ENCODE measurements at places on chromosomes 16 and 17. TPM values are rescaled to one million over a fixed set of nuclear protein-coding genes. Genes with fewer than 3 reads are reported as not detected.

TGFB1I1 gene
- total RNA-seq, result 15.5 TPM

CACNG4 gene
- 6.0 TPM for total RNA-seq

RGS11 gene
- total RNA-seq, result 3.4 TPM

CMTM2 gene
- total RNA-seq, result not detected

MYH11 gene
- total RNA-seq, result 0.88 TPM

CLEC10A gene
- not detected for total RNA-seq

METTL2A gene
- 39.3 TPM for total RNA-seq

COG8 gene
- total RNA-seq, result 55.3 TPM

NLRC3 gene
- 0.44 TPM for total RNA-seq

ANKFN1 gene
- total RNA-seq, result not detected

TBC1D3G gene
- total RNA-seq, result not detected

BICDL2 gene
- total RNA-seq, result 13.5 TPM

NRN1L gene
- 2.7 TPM for total RNA-seq

BFAR gene
- total RNA-seq, result 91.7 TPM

MSLN gene
- 0.31 TPM for total RNA-seq

MYH8 gene
- not detected for total RNA-seq

HID1 gene
- total RNA-seq, result 12.7 TPM

RAMP2 gene
- total RNA-seq, result 11.7 TPM

AOC3 gene
- 2.6 TPM for total RNA-seq

VTN gene
- total RNA-seq, result 0.13 TPM

BMERB1 gene
- 19.5 TPM for total RNA-seq

RNF157 gene
- 9.9 TPM for total RNA-seq

OR4D1 gene
- 0.15 TPM for total RNA-seq
